ENCODE measurements at places on chromosomes 7 and 10.

GRCh38 chr7:80247891-80248290 is 113.3 kb downstream of the GNAI1 start:
- no peak for DNase-seq

DNA sequence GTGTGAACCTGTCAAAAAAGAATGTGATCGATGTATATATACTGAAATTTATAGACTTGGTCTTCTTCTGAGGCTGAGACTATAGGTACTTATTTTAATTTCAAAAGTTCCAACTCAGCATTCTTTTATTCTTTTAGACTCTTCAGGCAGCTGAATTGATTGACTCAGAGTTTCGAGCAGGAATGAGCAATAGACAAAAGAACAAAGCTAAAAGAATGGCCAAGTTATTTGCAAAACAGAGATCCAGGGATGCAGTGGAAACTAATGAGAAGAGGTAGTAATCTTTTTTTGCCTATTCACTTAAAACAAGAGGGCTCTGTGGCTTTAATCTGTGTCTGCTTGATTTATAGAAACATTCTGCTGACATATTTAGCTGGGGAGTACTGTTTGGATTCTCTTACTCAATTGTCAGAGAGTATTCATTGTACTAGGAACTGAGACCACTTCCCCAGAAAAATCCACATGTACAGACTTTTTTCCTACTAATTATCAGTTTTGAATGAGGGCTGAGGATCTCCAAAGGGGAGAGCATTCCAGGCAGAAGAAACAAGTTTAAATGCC is 30.1 kb downstream of the BTAF1 start:
- no peak for DNase-seq

DNA sequence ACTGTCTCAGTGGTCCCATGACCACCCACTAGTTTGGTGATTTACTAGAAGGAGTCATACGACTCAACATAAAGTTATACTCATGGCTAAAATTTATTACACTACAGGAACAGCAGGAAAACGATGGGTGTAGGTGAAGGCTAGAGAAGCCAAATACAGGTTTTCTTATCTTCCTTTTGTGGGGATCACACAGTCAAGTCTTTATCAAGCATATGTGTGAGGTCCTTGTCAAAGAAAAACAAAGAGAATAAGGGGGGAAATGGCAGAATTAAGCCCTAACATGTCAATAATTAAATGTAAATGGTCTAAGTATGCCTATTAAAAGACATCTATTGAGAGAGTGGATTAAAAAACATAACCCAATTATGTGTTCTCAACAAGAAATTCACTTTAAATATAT is 47.8 kb upstream of the UBN2 start:
- no peak for DNase-seq

DNA sequence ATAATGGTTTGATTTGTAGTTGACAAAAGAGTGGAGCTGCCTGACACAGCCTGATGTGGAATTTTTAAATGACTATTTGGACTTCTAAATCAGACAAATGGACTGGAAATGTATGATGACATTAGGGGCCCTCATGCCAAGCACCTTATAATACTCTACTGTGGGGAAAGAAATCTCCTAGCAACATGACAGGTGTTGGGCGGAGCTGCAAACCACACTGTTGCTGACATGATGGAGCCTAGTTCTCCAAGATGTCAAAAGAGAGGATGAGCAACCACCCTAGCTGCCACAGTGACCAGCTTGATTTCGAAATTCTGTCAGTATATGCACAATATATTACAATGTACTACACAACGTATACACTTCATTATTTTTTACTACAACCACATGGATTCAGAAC is 65.8 kb downstream of the RHOBTB1 start:
- no peak for DNase-seq

GRCh38 chr7:6436385-6436685 is 11.4 kb downstream of the DAGLB start:
- peak; percentile 26 for DNase-seq

GRCh38 chr7:112157072-112157471 is 49.1 kb downstream of the DOCK4 start:
- DNase-seq, result no peak

All from CD4-positive, alpha-beta T cell treated with Interleukin-12 subunit alpha and Interleukin-12 subunit beta, for 1 hour (primary cell).